ENCODE measurements at places on chromosomes 4 and X.

GRCh38 chr4:86688026-86688425, 93.9 kb downstream of the PTPN13 start:
- DNase-seq = no peak

DNA sequence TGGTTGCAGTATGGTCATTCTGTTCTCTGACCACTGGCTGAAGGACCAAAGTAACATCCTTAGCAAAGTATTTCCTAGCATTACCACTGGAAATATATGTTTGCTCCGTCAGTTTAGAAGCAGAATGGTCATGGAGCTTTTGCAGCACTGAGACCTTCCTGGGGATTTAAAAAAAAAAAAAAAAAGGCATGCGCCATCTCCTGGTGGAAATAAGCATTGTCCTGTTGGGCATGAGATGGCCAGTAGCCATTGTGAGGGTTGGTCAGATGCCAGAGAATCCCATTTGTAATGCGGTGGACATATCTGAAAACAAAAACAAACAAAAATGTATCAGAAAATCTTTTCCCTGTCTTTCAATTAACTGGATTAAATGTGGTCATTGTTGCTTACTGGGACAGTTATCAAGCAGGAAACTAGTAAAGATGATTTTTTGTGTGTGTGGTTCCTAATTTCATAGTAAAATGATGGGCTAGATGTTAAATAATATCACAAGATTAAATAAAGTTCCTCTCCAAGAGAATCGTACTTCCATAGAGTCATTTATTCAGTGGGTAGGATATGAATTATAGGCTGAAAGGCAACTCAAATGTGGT, 139.6 kb downstream of the SOWAHB start:
- no peak for DNase-seq

GRCh38 chr4:86664959-86665358, 70.8 kb downstream of the PTPN13 start:
- no peak for DNase-seq

GRCh38 chr4:94757192-94758140, at the start of gene BMPR1B:
BMPR1B (plus strand) TSS chr4:94757955; CDS start chr4:95104425, 346,470 bp downstream.
- no peak for DNase-seq

GRCh38 chrX:76407795-76408194, 19.7 kb upstream of the MAGEE1 start:
- DNase-seq = no peak

DNA sequence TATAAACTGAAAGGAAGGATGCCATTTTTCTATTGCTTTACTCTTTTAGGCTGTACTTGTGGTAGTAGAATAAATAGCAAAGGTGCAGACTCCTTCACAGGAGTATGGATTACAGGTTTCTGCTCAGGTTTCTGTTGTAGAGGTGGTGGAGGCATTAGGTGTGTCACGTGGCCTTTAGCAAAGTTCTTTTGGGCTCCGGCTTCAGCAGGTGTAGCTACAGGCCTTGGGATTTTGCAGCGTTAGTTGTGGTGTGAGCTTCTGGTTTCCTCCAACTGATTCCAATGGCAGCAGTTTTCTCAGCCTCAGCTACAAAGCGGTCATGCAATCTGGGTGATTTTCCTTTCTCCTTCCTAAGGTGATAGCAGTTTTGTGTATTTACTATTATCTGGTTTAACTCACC, 255.8 kb upstream of the GK2 start:
- DNase-seq = no peak

GRCh38 chrX:97747346-97747745, 863.6 kb downstream of the RPA4 start:
- DNase-seq = no peak

GRCh38 chr4:136009258-136009832, 1522.9 kb downstream of the PCDH18 start:
- DNase-seq = no peak

DNA sequence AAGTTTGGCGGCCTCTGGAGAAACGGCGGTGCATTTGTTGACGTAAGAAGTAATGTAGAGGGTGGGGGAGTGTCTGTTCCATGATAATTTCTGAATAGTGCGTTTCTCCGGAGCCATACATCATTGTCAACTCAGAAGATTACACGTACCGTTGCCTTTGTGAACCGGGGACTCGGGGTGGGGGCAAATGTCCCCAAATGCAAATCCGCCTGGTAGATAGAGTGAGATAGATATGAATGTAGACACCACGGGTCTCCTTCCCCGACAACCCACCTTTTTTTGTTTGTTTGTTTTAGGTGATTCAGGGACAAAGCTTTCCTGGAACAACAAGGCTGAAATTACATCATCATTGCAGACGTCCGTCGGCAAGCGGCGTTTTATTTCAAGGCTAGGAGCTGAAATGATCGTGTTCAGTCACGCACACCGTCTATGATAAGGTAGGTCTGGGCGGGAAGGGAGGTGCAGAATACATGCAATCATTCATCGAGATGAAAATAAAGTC, 96.0 kb upstream of the PPP2R3B start:
- DNase-seq = no peak

DNA sequence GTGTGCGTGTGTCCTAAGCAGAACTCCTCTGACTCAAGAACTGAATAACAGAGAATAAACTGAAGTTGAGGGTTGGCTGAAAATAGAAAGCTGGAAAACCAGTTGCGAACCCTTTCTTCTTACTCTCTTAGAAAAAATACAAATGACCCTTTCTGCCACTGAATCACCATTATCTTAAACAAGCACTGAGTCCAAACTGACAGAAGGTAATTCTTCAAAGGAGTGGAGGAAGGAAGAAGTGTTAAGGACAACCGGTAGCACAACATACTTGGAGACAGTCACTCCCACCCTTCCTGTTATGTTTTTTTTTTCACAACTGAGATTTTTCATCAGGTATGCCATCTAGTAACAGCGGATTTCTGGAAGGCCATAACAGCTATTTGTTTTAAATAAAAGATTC, 38.1 kb downstream of the HELQ start:
- no peak for DNase-seq

DNA sequence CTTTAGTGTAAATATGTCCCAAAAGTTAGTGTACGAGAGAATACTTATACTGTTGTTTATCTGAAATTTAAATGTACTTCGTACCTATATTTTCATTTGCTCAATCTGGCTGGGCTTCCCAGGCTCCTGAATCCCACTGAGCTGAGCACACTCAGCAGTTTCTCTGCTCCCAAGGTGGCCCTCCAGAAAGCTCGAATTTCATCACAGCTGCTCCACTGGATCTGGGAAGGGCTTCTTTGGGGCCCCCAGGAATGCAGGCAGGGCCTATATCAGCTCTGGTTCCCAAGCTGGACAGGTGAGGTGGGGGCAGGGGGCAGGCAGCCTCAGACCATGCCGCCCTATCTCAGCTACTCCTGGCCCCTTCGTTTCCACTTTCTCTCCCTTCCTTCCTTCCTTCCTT, 1.5 kb upstream of the FATE1 start:
- no peak for DNase-seq

- DNase-seq = no peak
Measured at GRCh38 chr4:108746511-108746910, 16.3 kb downstream of the ETNPPL start.

DNA sequence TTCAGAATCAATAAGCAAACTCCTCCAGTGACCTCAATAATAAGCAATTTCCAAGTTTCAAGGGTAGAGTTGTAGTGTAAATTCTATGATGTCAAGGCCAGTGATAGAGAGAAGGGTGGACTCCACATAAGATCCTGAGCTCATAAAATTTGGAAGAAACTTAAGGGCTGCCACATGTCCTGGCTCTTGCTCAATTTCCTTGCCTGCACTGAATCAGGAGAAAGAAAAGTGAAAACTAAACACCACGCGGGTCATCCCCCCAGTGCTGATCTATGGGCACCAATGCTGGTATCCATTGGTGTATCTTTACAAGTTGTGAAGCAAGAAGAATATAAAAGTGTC, 392.0 kb upstream of the INTU start:
- DNase-seq = no peak

- DNase-seq = no peak
Measured at GRCh38 chr4:183918696-183919095, 13.6 kb downstream of the STOX2 start.

- no peak for DNase-seq
Measured at GRCh38 chrX:107769581-107770317, 5.8 kb downstream of the TSC22D3 start.

GRCh38 chr4:11367371-11367770, 61.3 kb downstream of the HS3ST1 start:
- DNase-seq = no peak

- DNase-seq = no peak
Measured at GRCh38 chr4:169818063-169818679, 60.4 kb upstream of the HPF1 start.

DNA sequence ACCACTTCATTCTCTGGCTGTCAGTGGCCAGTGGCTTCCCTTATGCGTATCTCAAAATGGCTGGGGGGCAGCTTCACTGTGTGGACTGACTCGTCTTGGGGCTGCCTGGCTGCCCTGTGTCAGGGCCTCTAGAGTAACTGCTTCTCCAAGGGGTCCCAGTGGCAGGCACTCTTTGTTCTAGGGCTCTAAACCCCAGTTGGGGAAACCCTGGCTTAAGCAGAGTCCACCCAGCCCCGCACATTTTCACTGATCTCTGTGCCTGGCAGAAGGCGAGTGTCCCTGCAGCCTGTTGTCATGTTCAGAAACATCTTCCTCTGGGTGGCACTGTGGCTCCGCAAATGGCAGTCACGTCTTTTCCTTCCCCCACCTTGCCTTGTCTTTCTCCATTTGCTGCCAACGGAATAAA, 59.7 kb downstream of the NBDY start:
- no peak for DNase-seq

DNA sequence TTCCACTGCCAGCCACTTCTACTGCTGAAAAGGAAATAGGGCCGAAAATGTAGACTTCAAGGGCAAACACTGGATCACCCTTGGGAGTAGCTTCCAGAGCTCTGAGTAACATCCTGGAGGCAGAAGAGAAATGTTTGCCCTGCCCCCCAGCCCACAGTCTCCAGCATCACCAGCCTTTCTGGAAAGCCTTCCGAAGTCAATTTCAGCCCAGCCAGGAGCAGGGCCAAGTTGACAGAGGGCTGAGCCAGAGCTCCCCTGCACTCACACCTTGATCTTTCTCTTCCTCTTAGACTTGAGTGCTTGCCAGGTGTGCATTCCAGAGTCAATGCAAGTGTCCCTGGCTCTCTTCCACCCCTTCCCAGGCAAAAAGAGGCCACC, 35.2 kb downstream of the SLC25A5 start:
- no peak for DNase-seq

DNA sequence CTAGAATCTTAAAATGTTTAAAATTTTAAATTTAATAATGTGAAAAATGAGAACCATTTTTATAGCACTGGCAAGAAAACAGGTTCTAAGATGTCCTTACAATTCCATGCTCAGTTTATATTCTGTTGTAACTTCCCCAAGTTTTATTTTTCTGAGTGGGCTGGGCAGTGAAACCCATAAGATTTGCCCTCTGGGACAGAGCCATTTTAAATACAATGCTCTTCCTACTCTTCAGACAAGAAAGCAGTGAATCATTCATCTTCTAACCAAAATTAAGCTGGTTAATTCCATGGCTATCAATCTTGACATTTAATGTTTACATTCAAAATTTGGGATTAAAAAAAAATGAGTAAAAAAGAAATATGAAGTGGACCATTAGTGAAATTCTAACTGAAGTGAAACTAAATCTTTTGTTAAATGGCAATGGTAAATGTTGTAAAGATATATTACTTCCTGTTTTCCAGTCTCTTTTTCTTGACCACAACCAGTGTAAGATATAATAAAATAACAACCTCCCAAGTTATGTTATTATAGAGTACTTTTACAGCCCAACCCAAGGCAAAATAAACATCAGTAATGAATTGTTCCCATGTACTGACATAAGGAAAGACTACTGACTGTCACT, 37.2 kb upstream of the PTPN13 start:
- DNase-seq = peak; percentile 43

DNA sequence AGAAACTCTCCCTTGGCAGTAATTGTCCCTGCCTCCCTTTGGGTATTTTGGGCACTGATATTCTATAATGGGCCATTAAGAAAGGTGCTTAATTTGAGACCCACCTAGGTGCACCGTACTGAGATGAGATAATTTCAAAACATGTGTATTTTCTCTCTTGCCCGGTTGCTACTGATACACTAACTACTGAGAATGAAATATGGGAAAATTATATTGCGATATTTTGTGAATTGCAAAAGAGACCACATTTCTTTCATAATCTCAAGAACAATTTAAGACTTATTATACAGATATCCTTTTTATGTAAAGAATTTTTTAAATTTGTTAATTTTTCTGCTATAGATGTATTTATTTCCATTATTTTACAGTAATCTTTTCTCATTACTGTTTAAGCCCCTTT, 284.9 kb downstream of the ADGRL3 start:
- DNase-seq = peak; percentile 66

GRCh38 chr4:184951668-184952160, 66.6 kb upstream of the HELT start:
- DNase-seq = no peak

GRCh38 chr4:128403586-128403985, 116.0 kb upstream of the PGRMC2 start:
- DNase-seq = no peak

DNA sequence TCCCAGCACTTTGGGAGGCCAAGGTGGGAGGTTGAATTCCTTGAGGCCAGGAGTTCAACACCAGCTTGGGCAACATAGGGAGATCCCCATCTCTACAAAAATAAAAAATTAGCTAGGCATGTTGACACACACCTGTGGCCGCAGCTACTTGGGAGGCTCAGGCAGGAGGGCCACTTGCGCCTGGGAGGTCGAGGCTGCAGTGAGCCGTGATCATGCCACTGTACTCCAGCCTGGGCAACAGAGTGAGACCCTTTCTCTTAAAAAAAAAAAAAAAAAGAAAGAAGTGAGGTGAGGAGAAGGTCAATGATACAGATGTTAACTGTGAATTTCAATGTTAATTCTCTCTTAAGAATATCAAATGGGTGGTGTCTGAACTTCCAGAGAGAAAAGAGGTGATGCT, 15.1 kb upstream of the AP1S2 start:
- no peak for DNase-seq

- DNase-seq = no peak
Measured at GRCh38 chrX:9396930-9397329, 67.9 kb upstream of the TBL1X start.

DNA sequence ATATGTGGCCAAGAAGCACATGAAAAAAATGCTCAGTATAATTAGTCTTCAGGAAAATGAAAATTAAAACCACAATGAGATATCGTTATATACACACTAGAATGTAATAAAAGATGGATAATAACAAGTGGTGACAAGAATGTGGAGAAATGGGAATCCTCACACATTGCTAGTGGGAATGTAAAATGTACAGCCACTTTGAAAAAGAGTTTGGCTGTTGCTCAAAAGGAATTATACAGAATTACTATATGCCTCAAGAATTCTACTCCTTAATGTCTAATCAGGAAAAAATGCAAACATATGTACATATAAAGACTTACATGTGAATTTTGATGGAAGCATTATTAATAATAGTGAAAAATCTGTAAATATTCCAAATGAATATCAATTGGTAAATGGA, 102.2 kb downstream of the SPCS3 start:
- no peak for DNase-seq

DNA sequence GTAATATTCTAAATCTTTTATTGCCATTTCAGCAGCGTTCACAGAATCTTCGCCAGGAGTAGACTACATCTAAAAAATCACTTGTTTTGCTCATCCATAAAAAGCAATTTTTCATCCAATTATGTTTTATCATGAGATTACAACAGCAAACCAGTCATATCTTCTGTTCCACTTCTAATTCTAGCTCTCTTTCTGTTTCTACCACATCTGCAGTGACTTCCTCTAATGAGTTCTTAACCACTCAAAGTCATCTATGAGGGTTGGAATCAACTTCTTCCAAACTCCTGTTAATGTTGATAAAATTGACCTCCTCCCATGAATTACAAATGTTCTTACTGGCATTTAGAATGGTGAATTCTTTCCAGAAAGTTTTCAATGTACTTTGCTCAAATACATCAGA, 174.4 kb upstream of the BRWD3 start:
- no peak for DNase-seq
